Amniotic epithelial cell (primary cell): ENCODE measurements at places on chromosomes 2 and 18.
A peak's percentile ranks its signal among the peaks of the same experiment; 100 is the strongest.

GRCh38 chr2:152465541-152465940 is 130.6 kb downstream of the FMNL2 start:
- DNase-seq = no peak

- peak; percentile 39 for DNase-seq
Observed at GRCh38 chr2:161983866-161984265, 90.1 kb downstream of the DPP4 start.

DNA sequence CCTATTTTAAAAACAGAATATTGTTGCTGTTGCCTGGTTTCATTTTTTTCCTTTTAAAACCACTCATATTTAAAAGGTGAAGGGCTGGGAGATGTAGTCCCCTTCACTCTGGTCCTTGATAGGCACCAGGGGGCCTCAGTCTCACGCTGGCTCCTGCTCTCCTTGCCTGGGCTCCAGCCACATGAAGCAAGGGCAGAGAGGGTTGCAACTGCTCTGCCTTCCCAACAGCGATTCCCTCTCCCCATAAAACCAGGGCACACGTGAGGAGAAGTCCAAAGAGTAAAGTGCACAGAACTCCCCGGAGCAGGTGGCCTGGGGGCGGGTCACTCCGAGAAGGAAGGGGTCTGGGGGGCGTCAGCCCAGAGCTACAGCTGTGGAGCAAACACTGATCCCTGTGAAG is 12.8 kb downstream of the TMEM127 start:
- no peak for DNase-seq

- no peak for DNase-seq
Observed at GRCh38 chr2:81196383-81196851, 891.9 kb upstream of the LRRTM1 start.

- no peak for DNase-seq
Observed at GRCh38 chr2:165681841-165682240, 112.2 kb downstream of the GALNT3 start.

GRCh38 chr2:230447036-230447435 is 31.0 kb downstream of the SP100 start:
- DNase-seq = no peak

DNA sequence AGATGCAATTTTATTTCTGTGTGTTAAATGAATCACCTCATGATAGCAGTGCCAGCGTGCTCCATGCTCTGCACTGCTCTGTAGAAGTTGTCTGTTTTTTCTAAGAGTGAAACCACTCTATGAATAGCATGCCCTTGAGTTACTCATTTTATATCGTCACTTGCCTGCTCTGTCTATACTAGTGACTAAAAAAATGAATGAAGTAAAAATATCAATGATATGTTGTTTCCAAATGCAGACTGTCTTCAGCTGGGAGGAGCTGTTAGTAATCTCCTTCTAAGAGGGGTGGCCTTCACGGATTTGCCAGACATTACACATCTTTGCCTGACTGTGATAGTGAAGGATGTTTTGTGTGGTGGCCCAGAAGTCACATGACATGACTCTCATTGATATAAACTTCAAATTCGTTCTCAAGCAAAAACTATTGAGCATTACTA is 852.1 kb downstream of the CNTNAP5 start:
- DNase-seq = peak; percentile 98

DNA sequence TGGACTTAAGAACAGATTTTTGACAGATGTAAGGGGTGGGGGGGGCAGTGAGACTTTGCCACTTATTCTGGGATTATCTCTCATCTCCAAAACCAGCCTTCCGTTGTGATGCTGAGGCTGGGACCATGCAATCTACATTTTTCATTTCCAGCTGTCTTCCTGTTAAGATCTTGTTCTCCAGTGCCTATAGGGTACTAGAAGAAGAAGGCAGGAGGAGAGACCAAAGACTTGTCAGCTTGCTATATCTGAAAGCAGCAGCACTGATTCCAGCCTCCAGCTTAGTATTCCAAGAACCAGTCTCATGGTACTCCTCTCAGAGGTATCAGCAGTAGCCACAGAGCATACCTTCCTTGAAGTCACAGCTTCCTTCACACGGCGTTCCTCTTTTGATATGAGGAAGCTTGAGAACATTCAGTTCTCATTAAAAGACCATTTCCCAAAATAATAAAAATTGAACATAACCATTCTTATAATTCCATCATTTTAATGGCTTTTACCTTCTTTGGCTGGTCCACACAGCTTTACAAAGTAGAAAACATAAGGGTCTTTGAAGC is 49.8 kb downstream of the USP34 start:
- no peak for DNase-seq

- DNase-seq = no peak
Observed at GRCh38 chr2:230668939-230669303, 43.7 kb upstream of the CAB39 start.

DNA sequence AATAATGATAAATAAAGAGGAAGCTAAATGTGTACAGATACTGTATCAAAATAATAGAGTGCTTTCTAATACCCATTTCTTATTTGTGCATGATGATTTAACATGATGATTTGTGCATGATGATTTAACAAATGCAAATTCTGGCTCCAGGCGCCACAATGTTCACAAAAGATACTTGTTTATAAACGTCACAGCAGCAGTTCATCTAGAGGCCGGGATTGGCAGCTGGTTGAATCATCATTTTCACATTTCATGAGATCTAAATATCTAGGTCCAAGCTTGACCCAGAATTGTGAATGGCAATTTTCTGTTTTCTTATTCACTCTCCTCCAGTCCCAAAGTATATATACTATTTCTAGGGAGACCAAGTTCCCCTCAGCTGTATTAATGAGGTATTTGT is 322.0 kb downstream of the SUCLG1 start:
- no peak for DNase-seq

DNA sequence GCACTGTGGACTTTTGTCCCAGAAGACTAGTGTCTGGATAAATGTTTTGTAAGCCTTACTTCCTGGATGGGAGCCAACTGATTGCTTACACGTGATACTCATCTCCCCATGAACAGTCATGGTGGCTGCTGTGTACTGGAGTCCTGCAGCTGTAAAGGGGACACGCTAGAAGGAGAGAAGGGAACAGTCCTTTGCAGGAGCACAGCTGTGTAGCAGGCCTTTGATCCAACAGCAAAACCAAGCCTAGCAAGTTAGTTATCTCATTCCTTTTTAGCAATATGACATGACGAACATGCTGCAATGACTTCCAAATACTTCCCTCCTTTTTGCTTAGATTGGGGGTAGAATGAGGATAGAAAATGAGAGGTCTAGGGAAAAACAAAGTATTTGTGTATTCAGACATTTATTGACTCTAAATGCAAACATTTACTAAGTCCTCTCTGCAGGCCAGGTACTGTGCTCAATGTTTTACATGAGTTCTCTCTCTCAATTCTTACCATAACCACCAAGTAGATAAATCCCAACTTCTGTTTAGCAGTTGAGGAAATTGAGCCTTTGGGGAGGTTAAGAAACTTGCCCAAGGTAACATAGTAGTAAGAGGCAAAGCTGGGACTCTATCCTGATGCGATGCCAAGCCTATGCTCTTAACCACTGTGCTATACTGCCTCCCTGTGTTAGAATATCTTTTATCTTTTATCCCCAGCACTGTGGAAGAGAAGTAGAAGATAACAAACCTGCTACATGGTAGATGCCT is 55.4 kb upstream of the CD28 start:
- peak; percentile 73 for DNase-seq

- peak; percentile 78 for DNase-seq
Observed at GRCh38 chr2:120253021-120253882, 600 bp downstream of the RALB start.

DNA sequence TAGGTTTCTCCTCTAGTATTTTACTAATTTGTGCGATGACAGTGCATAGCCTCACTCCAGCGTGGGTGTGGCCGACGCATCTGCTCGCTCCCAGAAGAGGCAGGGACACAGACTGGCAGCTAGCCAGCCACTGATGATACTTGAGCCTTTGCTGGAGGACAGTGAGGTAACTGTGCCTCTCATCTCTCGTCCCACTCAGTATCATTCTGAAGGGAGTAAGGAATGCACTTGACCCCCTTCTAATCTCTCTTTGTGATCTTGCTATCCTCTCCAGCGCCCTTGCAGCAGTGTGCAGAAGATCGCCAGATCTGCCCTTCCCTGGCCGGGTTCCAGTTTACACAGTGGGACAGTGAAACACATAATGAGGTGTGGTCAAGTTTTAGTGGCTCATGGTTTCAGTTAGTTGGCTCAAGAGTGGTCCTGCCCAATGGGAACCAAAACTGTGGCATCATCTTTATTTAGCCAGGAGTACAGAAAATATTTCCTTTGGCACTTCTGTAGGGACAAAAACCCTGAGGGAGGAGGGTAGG is 17.5 kb downstream of the NCAPH start:
- no peak for DNase-seq

DNA sequence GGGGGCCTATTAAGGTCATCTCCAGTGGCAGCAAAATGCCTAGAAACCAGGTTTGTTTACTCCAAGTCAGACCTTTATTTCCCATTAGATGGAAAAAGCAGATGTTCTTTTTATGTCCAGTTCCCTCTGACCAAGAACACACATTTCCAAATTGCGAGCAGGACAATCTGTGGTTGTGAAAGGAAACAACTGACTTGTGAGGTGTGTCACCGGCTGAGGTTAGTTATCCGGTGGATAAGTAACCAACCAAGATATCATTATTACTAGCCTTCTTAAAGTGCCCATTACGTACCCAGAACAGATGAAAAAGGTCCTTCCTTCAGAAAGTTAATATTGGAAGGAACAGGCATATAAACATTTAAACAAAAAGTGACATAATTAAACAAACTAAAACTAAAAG is 112.9 kb downstream of the THADA start:
- peak; percentile 92 for DNase-seq

- DNase-seq = no peak
Observed at GRCh38 chr2:96538487-96539214, 2.1 kb downstream of the ARID5A start.

GRCh38 chr18:75587131-75587530 is 159.6 kb upstream of the SMIM21 start:
- no peak for DNase-seq

DNA sequence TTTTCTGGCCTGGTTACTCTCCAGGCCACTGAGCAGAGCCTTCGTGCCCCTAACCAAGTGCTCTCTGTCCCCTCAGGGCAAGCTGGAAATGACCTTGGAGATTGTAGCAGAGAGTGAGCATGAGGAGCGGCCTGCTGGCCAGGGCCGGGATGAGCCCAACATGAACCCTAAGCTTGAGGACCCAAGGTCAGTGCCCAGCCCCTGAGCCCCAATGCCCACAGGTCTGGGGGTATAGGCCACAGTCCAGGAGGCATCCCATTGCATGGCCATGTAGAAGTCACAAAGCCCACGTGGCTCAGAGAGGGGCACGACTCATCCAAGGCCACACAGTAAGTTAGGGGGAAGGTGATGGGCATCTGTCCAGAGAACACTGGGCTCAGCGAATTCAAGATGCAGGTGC is 227.6 kb downstream of the DYSF start:
- no peak for DNase-seq

- DNase-seq = peak; percentile 10
Observed at GRCh38 chr2:110717734-110718133, 14.6 kb upstream of the ACOXL start.

GRCh38 chr2:165594935-165595255 is 125.4 kb downstream of the CSRNP3 start:
- DNase-seq = no peak

DNA sequence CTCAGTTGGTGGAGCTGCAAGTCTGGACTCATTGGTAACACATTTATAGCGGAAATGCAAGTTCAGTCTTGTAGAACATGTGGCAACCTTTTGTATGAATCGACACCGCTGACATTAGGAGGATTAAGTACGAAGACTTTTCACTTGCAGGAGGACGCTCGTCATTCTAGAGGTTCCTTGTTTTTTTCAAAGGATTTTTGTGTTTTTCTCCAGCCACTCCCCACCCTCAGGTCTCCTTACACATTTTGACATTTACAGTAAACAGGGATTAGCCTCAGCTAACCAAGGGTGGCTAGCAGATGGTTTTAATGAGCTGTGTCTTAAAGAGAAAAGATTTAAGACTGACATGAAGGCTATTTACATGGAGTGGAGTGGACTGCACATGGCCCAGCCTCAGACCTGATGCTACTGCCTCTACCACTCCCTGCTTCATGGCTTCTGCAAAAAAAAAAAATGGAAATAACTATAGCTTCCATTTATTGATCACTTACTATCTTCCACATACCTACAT is 173.8 kb downstream of the TRIB2 start:
- DNase-seq = no peak

GRCh38 chr2:47799031-47799609 is 16.2 kb downstream of the MSH6 start:
- no peak for DNase-seq

- DNase-seq = no peak
Observed at GRCh38 chr2:187405921-187406320, 42.1 kb downstream of the CALCRL start.

- DNase-seq = no peak
Observed at GRCh38 chr2:202657876-202658275, 23.1 kb downstream of the FAM117B start.

DNA sequence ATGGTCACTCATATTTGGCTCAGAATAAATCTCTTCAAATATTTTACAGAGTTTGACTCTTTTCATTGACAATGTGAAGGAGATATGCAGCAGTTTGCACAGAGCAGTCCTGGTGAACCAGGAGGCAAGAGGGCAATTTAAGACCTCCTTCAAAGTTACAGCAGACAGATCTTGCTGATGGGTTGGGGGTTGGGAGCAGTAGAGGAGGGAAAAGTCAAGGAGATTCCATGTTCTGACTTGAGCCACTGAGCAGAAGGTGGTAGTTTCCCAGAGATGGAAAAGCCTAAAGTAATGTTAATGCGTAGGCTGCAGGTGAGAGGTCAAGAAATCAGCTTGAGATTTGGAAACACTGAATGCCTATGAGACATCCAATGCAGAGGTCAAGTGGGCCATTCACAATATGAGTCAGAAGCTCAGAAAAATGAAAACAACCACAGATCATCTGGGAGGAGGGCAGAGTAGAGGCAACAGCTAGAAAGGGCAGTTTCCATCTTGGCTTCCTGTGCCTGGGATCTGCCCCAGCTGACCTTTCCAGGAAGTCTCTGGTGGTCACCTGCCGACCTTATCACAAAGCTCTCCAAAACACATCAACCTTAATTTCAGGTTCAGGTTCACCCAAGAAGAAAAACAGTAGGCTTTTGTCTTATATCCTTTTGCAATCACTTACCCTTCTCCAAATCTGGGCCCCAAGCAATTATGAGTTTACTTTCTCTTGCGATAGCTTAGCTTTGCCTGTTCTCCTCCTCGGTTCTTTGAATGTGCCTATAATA is 197.5 kb upstream of the ARL4C start:
- DNase-seq = peak; percentile 94

- DNase-seq = no peak
Observed at GRCh38 chr2:129905664-129906081, 73.8 kb upstream of the RAB6C start.

- no peak for DNase-seq
Observed at GRCh38 chr2:148926981-148927401, 52.0 kb downstream of the KIF5C start.

GRCh38 chr2:241363426-241363825 is 7.3 kb downstream of the FARP2 start:
- no peak for DNase-seq
